ENCODE measurements at places on chromosomes 7 and 10.
A peak's percentile ranks its signal among the peaks of the same experiment; 100 is the strongest.

- peak; percentile 40 for DNase-seq
Observed at GRCh38 chr10:60441515-60441914, 51.8 kb upstream of the ANK3 start.

- no peak for DNase-seq
Observed at GRCh38 chr7:83863906-83864305, 215.0 kb upstream of the SEMA3E start.

DNA sequence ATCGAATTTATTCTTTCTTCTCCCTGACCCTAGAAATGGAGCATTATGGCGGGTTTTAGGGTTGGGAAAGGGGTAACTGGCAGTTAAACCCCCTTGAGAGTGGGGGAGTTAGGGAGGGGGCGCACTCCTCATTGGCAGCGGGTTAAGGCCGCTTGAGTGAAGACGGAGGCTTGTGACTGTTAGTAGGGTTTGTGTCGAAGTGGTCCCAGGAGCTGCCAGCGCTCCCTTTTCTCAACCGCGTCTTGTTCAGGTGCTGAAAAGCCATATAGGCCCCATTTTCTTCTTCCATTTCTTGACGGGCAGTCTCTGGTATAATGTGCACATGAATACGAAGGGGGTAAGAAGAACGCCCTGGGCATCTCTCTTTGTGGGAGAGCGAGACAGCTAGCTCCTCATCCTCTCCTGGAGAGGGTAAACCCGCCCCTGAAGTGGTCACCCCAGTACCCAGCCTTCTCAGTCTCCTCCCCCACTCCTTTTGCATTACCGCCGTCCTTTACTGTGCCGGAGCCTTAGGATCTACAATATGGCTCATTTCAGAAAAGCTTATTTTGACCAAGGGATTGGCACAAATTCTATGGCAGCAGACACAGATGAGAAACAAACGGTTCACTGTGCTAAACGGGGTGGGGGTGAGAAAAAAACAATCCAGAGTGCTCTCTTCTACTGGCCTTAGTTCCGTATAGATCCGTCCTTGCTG, 836 bp downstream of the KMT2E start:
- DNase-seq, result peak; percentile 44

DNA sequence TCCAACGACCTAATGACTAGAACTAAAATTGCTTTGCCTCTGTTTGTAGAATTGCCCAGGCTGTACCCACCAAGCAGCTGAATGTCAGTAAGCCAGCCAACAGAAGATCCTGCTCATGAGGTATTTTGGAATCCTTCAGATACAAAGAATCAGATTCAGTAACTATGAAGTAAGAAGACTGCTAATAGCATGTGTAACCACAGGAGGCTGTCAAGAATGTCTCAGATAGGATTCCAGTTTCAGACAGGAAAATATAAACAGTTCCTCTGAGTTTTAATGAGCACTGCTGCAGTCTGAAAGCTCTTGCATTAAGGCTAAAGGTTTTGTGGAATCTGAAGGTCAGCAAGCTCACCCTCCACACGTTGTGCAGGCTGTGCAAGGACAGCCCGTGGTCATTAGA, 112.6 kb upstream of the ADAM12 start:
- peak; percentile 60 for DNase-seq

DNA sequence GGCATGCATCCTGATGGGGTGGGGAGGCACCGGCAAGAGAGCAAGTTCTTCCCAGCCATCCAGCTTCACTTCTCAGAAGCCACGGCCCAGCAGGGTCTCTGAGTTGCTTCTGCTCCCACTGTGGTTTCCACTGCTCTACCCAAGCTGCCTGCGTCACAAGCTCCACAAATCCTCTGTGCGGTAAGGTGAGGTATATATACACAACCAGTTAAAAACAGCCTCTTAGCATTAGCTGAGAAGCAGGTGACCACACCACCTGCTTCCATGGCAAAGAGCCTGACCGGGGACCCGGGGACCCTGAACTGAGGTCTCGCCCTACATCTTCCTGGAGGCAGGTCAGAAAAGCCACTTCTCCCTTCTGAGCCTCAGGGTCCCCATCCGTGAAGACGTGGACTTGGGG, 46.9 kb upstream of the NPFFR1 start:
- no peak for DNase-seq

DNA sequence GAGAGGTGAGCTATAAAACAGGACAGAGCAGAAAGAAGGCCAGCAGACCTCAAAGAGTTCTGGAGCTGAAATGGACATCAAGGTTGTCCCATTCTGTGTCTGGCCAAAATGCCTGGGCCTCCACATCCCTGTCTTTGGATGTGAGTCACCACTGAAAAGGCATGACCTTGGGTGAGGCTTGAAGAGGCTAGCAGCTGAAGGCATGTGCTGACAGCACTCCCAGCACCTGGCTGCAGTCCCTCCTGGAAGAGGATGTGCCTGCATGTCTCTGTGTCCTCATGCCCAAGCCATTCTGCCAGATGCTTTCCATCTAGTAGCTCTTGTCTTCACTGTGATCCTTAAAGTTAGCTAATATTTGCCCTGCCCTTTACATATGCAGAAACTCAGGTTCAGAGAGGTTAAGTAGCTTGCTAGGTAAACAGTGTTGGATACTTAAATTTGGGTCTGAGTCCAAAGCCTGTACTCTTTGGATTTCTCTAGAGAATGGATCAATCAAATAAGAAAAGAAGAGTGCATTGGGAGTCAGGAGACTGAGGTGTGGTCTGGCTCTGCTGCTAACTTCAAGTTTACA, 35.8 kb downstream of the HECW1 start:
- DNase-seq, result peak; percentile 8

GRCh38 chr7:114648117-114648516, 233.5 kb downstream of the FOXP2 start:
- no peak for DNase-seq

- DNase-seq, result no peak
Observed at GRCh38 chr10:15196021-15196834, 27.7 kb upstream of the NMT2 start.

- peak; percentile 31 for DNase-seq
Observed at GRCh38 chr10:33267708-33268107, 66.8 kb downstream of the NRP1 start.

- peak; percentile 35 for DNase-seq
Observed at GRCh38 chr7:12638851-12639456, 48.5 kb upstream of the ARL4A start.

- no peak for DNase-seq
Observed at GRCh38 chr10:44056967-44057805, 327.7 kb downstream of the CXCL12 start.

- DNase-seq, result no peak
Observed at GRCh38 chr10:48767373-48768143, 82.9 kb downstream of the WDFY4 start.

GRCh38 chr10:60906411-60906810, 37.6 kb downstream of the RHOBTB1 start:
- DNase-seq, result no peak

GRCh38 chr10:12435348-12435747, 86.0 kb downstream of the CAMK1D start:
- DNase-seq, result no peak

DNA sequence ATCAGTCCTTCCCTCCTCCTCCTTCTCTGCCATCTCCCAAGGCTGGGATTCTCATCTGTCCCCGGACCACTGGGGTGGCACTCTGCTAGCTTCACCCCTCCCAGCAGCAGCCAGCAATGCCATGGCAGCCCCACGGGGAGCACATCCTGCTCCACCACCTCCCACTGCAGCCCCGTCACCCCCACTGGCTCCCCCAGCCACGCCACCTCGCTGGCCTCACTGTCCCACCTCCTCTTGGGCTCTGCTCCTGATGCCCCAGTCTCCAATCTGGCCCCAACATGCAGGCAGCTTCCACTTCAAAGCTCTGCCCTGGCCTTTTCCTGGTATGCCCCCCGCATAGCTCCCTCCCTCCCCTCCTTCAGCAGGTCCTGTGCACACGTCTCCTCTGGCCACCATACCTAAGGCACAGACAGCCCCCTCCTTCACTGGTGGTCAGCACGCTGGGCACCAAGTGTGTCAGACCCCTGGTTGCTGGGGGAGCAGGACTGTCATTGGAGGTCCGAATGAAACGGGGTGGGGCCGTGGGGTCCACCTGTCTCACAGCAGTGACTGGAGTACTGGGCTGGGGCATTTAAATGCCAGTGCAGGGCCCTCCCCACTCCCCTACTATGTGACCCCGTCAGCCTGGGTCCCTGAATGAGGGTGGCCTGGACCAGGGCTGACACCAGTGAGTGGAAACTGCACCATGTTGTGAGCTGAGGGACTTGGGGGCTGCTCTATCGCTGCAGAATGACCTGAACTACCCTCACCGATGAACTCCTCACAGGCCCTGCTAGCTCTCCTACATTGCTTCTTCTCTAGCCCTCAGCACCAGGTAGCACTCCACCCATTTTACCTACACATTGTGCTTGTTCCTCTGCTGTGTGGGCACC, 38.7 kb downstream of the RASGEF1A start:
- no peak for DNase-seq

DNA sequence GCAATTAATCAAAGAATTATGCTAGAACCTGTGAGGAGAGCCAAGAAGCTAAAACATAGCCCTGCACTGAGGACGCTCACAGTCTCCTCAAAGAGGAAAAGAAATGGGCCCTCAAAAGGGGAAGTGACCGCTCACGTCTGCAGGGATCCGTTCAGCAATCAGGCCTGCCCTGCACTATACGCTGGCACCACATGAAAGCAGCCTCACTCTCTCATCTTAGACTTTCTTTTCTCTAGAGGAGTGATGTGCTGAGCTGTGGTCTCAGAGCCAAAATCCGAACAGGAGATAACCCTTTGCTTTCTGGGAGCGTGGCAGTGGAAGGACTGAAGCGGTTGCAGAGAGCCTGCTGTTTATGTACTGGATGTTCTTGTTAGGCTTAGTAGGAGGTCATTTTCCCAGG, 6.3 kb upstream of the IL2RA start:
- DNase-seq, result no peak

GRCh38 chr7:2450198-2451107, 25.7 kb downstream of the GRIFIN start:
- DNase-seq, result no peak

DNA sequence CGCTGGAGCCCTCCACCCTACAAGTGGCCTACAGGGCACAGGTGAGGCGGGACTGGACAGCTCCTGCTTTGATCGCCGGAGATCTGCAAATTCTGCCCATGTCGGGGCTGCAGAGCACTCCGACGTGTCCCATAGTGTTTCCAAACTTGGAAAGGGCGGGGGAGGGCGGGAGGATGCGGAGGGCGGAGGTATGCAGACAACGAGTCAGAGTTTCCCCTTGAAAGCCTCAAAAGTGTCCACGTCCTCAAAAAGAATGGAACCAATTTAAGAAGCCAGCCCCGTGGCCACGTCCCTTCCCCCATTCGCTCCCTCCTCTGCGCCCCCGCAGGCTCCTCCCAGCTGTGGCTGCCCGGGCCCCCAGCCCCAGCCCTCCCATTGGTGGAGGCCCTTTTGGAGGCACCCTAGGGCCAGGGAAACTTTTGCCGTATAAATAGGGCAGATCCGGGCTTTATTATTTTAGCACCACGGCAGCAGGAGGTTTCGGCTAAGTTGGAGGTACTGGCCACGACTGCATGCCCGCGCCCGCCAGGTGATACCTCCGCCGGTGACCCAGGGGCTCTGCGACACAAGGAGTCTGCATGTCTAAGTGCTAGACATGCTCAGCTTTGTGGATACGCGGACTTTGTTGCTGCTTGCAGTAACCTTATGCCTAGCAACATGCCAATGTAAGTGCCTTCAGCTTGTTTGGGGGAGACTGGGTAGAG, at the start of gene COL1A2:
Gene COL1A2 (plus strand): TSS at position 459 of the 704 bp plus-strand sequence. CDS start 137 bp downstream, at position 596.
- peak; percentile 82 for DNase-seq

DNA sequence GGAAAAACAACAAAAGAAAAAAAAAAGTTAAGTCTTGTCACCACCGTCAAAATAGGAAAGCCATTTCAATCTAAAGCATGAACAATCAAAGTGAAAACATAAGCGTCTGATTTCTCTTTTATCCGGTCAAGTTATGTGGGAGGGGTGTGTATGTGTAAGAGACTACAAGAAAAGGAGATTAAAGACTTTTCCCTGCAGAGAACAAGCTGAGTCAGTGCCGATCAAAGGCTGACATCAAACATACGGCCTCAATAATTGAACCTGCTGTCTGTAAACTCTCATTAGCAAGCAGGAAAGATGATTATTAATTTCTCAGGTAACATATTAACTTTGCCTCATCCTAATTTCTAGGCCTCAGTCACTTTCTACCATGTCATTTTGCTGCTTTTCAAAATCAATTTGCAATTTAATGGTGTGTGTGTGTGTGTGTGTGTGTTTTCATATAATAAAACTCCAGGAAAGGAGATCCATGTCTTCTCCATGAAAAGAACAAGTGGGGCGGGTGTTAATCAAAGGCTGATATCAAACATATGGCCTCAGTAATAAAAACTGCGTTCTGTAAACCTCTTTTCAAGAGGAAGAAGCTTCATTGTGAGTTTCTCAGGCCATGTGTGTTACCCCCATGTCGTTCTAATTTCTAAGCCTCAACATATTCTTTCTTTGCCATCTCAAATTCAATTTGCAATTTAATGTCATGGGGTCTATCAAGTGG, 649.1 kb upstream of the SORCS1 start:
- DNase-seq, result no peak

GRCh38 chr10:13352519-13352918, 4.4 kb upstream of the SEPHS1 start:
- no peak for DNase-seq

DNA sequence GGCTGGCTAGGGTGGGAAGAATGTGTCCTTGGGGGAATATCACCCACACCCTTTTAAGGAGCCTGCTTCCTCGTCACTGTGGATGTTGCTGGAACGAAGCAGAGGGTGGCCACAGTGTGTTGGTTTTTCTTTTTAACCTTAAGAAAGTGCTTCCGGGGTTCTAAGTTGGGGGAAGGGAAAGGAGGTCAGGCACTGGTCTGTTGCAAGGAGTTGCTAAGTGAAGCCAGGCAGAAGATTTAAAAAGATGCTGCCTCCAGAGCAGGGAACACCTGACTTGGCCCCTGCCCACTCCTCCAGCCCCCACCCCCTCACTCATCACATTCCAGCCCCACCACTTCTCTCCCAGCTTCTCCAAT, 213.1 kb downstream of the EMX2 start:
- no peak for DNase-seq

DNA sequence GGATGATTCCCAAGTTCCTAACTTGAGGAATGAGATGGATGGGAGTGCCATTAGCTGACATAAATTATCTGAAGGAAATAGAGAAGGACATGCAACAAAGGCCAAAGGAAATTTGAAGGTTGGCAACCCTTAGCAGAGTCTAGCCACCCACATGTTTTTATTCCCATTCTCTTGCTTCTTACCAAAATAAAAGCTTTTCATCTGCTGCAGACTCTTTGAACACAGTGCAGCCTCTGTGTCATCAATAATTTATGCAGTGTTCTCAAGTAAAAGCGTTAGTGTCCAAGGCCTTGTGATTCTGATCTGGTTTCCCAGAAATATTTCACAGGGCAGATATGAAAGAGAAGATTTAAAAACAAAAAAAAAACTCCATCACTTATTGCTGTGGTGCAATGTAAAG, 98.5 kb downstream of the ST7 start:
- no peak for DNase-seq

- DNase-seq, result no peak
Observed at GRCh38 chr10:60778971-60779796, 906 bp downstream of the CDK1 start.

Data from amniotic epithelial cell (primary cell).